Neural progenitor cell (in vitro differentiated cells): ENCODE measurements at places on chromosomes 4 and X. TPM values are rescaled to one million over a fixed set of nuclear protein-coding genes. Genes with fewer than 3 reads are reported as not detected.

DNA sequence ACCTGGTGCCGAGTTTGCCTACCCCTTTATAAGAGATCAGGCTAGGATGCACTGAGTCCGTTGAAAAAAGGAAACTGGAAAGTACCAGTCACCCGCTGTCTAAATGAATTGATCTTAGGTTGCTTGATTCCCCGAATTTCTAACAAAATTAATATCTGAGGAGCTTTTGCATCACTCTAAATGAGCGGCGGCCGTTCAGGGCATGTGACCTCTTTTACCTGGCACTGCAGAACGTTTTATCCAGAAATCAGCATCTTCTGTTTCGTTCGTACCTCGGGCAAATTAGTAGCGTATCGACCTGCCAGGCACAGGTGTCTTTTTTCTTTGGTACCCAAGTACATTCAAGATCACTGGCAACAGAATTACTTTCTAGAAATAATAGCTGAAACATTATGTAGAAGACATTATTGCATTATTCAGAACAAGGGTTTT lies 876 bp downstream of the KLHL2 start:
- DNase-seq, result no peak

DNA sequence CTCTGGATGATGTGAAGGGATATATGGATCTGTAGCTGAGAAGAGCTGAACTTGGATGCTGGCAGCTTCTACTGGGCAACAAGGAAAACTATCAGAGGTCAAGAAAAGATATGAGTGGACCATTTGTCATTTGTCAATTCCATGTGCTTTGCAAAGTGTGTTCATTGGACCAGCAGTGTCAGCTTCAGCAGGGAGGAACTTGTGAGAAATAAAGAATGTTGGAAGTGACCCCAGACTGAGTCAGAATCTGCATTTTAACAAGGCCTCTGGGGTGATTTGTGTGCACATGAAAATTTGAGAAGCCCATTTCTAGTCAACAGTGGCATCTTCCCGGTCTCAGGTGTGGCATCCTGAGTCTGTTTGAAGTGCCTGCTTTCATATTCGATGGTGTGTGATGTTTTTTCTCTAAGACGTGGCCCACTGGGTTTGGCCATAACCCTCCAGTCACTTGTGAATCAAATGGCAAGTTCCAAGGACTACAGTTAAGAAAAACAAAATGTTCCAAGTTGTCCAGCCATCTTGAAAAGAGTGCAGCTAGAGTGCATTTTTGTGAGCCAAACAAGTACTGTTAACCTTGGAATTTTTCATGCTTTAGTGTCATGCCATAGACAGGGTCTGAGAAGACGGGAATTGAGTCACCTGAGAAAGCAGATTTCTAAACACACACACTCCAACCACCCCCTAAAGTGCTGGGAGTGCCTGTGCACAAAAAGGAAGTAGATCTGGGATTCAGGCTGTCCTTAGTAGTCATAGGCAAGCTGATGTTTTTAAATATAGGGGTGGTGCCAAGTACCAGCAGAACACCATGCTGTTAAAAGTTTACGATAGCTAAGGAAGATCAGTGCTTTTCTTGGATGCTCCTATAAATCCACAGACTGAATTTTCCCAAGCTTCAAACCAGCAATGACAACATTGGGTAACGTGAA lies 26.4 kb downstream of the GPM6B start:
- DNase-seq, result no peak

GRCh38 chrX:13684361-13684760 lies 4.6 kb upstream of the RAB9A start:
- DNase-seq, result no peak

DNA sequence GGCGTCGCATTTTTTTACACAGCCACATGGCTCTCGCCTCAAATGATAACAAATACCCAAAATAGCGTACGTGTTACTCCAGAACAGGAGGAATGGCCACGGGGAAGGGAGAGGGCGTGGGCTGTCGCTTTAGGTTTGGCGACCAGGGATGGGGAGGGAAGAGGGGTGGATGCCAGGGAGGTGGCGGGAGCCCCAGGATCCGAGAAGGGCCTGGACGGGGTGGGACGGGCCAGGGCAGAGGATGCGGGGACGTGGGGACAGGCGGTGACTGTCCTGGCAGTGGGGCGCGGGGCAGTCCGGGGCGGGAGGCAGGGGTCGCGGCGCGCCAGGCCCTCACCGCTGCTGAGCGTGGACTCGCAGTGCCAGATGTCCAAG lies 631 bp downstream of the TMEM47 start:
- no peak for DNase-seq

DNA sequence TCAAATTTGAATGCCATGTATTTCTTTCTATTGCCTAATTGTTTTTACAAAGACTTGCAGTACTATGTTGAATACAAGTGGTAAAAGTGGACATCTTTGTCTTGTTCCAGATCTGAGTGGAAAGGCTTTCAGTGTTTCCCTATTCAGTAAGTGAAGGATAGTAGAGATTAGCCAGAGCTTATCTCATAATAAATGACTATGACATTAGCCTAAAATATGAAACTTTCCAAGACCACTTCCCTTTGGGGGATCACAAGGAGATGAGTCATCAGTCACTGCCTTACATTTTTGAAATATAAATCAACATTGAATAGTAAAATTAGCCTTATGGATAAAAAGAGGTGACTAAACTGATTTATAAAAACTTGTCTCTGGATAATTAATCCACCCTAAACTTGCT lies 554.1 kb upstream of the MAGEB2 start:
- no peak for DNase-seq

GPC4 gene
- total RNA-seq, result 17.7 and 23.6 TPM in 2 replicates

GRCh38 chr4:133624744-133625143 lies 475.6 kb downstream of the PCDH10 start:
- DNase-seq, result peak; percentile 18

- DNase-seq, result no peak
Observed at GRCh38 chr4:112852601-112853000, 196.9 kb upstream of the ANK2 start.

GRCh38 chr4:122584519-122584918 lies 36.3 kb downstream of the IL21 start:
- no peak for DNase-seq

GRCh38 chr4:39020130-39020529 lies 12.1 kb downstream of the TMEM156 start:
- DNase-seq, result no peak

FRG2 gene
- total RNA-seq, result not detected in 2 replicates

MSANTD1 gene
- total RNA-seq, result 0.17 and 0.25 TPM in 2 replicates

DNA sequence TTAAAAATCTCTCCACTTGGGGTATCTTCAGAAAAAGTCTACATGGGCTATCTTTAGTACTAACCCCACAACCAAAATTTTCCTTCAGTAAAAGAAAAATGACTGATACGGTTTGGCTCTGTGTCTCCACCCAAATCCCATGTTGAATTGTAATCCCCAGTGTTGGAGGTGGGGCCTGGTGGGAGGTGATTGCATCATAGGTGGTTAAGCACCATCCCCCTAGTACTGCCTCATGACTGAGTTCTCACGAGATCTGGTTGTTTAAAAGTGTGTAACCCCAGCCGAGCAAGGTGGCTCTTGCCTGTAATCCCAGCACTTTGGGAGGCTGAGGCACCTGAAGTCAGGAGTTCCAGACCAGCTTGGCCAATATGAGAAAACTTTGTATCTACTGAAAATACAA lies 66.8 kb downstream of the USP46 start:
- no peak for DNase-seq

GPRIN3 gene
- total RNA-seq, result 0.15 TPM in 2 replicates

DNA sequence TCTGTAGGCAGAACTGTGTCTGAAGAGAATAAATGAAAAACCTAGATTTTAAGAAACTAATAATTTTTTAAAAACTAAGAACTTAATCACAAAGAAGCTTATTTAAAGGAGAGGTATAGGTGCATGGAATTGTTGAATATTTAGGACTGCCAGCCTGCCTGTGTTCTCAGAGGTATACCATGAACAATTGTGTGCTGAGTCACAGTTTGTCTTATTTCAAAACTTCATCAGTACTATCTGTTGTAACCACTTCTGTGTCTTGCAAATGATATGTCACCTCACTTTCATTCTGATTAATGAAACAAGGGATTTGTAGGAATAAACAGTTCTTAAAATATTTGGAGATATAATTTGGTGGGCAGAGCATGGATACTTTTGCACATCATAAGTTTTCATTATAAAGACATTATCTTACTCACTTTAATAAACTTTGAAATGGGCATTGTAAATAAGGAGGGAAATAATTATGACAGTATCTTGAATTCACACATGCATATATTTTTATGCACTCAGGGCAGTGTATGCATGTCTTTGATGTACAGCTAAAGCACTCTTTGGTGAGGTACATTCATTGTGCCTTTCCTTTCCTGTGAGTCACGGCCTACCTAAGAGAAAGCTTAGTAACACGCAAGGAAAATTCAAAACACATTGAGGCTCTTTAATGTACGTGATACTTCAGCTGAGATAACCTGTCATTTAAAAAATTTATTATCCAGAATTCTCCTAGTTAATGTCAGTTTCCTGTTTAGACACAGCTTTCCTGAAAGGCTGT lies 31.7 kb downstream of the STOX2 start:
- DNase-seq, result no peak

TMPRSS11F gene
- total RNA-seq, result not detected in 2 replicates

- DNase-seq, result no peak
Observed at GRCh38 chr4:14375816-14376215, 626.5 kb upstream of the CPEB2 start.

DNA sequence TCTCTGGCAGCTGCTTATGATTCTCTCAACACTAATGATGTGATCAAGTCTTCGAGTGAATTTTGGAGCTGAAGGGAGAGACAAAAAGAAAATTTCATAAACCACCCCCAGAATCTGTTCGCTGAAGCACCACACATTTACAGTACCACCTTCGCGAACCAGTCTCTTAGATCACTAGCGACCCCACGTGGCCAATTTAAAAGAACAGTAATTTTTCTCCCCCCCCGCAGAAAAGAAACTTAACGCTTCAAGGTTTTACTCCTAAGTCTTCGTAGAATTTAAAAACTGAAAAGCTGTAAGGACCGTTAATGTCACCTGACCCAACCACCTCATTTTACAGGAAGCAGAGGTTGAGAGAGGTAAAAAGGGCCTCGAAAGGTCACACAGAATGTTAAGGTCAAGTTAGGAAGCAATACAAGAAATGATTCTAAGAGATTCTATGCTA lies 187.5 kb downstream of the QDPR start:
- peak; percentile 67 for DNase-seq

- DNase-seq, result no peak
Observed at GRCh38 chrX:132184871-132185270, 34.4 kb downstream of the RAP2C start.

GRCh38 chr4:177293208-177294033 lies 16.3 kb upstream of the NEIL3 start:
- no peak for DNase-seq

ARHGAP4 gene
- total RNA-seq, result 5.1 and 17.9 TPM in 2 replicates

- DNase-seq, result no peak
Observed at GRCh38 chr4:12595489-12595888, 888.7 kb downstream of the RAB28 start.

- DNase-seq, result no peak
Observed at GRCh38 chr4:16449406-16449805, 223.1 kb upstream of the TAPT1 start.

GRCh38 chr4:16884673-16885460 lies 13.6 kb downstream of the LDB2 start:
- DNase-seq, result no peak

GPRASP2 gene
- 39.0 and 44.0 TPM in 2 replicates for total RNA-seq

- peak; percentile 25 for DNase-seq
Observed at GRCh38 chrX:109299091-109299490, 182.8 kb downstream of the GUCY2F start.

- no peak for DNase-seq
Observed at GRCh38 chrX:140767646-140768045, 58.1 kb downstream of the LINC00632 start.

GRCh38 chr4:36255577-36255976 lies 11.3 kb upstream of the ARAP2 start:
- DNase-seq, result no peak

- no peak for DNase-seq
Observed at GRCh38 chrX:72498782-72499181, 73.9 kb downstream of the HDAC8 start.

- no peak for DNase-seq
Observed at GRCh38 chr4:126890383-126890782, 742.4 kb upstream of the INTU start.

TRIM61 gene
- not detected in 2 replicates for total RNA-seq

NAP1L3 gene
- 57.9 and 88.5 TPM in 2 replicates for total RNA-seq

DNA sequence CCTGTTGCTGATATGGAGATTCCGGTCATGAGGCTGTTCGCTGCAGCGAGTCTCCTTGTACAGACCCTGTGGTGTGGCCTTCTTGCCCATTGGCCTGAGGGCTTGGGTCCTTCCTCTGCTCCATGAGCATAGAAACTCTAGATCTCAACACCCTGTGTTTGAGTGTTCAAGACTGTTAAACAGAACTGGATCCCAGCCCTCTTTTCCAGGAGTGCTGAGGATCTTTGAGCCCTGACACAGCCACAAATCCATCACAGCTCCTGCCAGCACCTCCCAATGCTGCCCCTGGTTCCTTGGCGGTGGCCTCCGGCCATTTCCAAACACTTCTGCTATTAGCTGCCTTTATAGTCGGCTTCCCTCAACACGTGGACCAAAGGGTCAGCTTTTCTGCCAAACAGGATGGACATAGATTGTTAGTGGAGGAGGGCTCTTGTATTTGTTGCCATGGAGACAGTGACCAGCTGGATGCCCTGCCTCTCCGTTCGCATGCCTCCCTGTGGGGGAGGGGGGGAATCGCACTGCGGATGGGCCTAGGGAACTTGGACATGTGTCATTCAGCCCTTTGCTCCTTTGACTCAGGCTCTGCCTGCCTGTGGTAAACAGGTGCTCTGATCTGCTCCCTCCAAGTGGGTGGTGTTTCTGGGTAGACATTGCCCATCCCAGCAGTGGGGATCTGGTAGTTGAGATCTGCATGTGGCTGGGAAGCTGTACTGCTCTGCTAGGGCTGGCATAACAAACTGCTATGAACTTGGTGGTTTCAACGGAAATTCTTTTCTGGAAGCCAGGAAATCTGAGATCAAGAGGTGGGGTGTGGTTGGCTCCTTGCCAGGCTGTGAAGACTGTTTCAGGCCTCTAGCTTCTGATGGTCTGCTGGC lies 6.9 kb upstream of the WDR1 start:
- peak; percentile 67 for DNase-seq

DNA sequence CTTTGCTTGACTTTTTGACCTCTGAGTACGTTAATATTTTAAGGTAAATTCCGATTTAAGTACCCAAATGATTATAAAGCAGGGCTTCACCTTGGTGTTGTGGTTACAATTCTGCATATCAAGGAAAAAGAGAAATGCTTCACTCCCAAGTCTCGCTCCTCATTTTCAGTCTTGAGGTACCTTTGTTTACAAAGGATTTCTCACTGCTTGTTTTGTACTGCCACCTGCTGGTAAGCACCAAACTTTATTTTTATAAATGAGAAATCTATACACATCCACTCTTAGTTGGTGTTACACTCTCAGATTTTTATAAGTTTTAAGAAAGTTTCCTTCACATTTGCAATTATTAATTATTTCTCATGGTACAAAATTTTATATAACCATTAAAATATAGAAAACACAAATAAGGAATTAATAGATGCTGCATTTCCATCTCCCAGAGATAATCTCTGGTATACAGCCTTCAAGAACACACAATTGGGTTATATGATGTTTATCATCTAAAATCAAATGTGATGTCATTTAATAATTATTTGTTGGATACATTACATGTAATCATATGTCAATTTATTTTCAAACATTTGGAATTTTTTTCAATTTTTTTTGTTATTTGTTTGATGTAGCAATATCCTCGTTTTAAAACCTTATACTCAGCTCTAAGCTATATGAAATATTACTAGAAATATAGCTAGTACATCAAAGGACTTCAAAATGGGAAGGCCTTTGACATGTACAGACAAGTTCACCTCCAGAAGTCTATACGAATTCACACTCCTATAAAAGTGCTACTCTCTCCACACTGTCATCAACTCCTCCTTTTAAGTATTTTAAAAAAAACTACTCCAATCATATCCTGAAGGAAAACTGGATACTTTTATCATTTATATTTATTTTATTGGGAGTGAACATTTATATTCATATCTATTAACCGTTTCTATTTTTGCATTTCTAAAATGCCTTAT lies 179.9 kb downstream of the KCNIP4 start:
- DNase-seq, result peak; percentile 63
